Activated CD4-positive, alpha-beta T cell treated with anti-CD3 and anti-CD28 coated beads, Interleukin-2, amount 50 U/mL, for 24 hours (primary cell): ENCODE measurements at places on chromosomes 6 and 20.

DNA sequence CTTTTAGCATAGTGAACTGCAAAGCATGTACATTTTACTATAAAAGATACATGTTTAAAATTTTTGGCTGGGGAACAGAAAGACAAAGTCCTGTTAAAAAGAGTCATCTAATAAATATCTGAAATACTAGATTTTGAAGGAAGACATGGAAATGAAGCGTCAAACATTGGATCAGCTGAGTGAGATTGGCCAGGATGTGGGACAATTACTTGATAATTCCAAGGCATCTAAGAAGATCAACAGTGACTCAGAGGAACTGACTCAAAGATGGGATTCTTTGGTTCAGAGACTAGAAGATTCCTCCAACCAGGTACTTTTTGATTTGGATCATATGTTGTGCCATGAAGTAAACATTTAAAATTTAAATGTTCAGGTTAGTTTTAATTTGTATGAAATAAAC lies 162.3 kb downstream of the UTRN start:
- no peak for DNase-seq

DNA sequence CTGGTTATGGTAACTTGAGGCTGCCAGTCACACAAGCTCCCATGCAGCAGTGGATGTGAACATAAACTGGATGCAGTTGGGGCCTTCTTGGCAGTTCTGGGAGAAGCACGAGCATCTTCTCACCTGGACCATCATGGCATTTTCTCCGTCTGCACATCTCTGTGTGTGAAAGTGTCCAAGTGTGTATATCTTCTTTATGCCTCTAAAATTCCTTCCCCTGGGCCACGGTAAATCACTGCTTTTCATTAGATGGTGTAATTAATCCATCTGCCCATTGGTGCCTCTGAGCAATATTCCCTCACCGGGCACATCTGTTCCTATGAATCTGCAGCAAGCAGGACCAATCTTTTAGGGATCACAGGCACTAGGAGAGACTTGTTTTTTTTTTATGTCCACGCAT lies 138.0 kb downstream of the MAP3K7 start:
- no peak for DNase-seq

DNA sequence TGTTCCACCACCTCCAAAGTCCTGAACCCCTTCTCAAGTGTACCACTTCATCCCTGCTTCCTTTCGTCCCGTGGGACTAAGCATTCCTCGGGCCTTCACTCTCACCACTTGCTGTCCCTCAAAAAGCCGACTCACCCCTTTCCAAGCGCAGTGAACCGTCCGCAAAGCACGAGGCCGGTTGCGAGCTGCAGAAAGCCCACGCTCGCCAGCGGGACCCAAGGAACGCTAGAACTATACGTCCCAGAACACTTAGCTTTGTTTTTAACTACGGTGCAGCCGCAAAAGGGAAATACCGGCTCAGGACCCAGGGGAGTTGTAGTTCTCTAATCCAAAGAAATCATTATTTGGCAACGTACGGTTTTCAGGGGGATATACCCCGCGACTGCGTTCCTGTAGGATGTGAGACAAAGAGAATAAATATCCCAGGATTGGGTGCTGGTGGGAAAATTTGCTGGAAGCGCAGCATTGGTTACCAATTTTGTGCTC lies 416 bp upstream of the POLR1H start:
- DNase-seq: no peak

- DNase-seq: no peak
Measured at GRCh38 chr6:57432157-57432556, 114.7 kb downstream of the PRIM2 start.

- no peak for DNase-seq
Measured at GRCh38 chr6:143803769-143804568, 39.2 kb upstream of the LTV1 start.

DNA sequence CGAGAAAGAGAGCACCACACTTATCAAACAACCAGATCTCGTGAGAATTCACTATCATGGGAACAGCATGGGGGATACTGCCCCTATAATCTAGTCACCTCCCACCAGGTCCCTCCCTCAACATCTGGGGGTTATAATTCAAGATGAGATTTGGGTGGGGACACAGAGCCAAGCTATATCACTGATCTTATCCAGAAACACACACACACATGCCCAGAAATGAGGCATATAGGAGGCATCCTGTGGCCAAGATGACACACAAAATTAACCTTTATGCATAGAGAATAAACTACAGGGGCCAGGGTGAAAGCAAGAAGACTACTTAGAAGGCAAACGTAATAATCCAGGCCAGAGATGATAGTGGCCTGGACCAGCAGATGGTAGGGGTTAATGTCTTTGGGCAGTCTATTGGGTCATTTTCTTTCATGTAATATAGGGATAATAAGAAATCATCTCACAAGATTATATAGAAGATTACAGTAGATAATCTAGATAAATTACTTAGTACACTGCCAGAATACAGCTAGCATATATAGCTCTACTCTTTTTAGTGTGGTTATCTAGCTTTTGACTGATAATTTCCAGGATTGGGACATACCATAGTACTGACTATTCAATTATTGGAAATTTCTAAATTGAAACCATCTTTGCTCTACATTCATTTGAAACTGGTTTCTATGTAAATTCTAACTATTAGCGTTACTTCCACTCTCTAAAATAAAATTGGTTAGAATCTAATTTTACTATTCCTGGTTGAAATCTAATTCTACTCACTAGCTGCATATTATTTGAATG lies 20.0 kb downstream of the RNF144B start:
- DNase-seq: no peak

GRCh38 chr20:50192364-50193198 lies 2.0 kb downstream of the CEBPB start:
- no peak for DNase-seq

DNA sequence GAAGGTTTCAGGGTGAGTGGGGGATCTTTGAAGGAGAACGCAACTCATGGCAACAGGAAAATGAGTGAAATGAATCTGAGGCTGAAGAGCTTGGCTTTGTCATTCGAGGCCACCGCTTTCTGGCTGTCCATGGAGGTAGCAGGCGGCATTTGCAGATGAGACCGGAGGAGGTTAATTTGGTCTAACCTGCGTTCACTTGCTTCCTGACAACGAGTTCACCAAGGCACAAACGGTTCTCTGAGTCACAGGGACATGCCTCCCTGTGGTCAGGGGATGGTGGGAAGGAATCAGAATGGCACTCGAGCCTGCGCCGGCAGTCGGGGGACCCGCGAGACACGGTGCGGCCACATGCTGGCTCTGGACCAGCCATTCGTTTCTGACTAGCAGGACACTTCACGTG lies 75.0 kb downstream of the IRF4 start:
- no peak for DNase-seq

DNA sequence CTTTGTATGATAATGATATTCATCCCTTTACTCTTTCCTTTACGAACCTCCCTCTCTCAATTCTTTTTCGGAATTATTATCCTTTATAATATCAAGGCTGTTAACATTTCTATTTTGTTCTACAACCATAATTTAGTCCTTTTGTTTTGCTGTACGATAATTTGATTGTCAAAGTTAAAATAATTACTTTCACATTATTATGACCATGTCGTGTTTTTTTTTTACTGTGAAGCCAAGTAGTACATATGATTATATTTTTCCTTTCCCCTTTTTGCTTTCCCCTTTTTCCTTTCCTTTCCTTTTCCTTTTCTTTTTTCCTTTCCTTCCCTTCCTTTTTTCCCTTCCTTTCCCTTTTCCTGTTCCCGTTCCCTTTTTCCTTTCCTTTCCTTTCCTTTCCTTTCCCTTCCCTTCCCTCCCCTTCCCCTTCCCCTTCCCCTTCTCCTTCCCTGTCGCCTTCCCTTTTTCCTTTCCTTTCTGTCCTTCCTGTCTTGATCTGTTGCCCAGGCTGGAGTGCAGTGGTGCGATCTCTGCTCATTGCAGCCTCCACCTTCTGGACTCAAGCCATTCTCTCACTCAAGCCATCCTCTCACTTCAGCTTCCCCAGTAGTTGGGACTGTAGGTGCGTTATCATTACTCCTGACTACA lies 19.5 kb downstream of the CD2AP start:
- DNase-seq: no peak

DNA sequence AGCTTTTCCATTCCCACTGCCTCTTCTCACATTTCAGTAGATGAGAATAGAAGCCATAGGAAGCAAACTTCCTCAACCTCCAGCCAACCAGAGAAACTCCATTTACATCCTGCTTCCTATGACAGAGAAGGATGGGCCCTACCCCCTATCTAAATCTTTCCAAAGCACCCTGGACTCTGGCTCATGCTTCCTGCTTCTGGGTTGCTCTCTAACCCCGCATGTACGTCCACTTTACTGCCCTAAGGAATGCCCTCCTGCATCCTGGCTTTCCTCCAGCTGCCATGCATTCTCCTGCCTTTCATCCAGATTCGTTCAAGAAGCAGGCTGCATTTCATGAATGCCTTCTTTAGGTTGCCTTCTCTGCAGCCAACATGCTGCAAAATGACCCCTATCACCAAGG lies 91.9 kb downstream of the FAM217A start:
- DNase-seq: no peak

DNA sequence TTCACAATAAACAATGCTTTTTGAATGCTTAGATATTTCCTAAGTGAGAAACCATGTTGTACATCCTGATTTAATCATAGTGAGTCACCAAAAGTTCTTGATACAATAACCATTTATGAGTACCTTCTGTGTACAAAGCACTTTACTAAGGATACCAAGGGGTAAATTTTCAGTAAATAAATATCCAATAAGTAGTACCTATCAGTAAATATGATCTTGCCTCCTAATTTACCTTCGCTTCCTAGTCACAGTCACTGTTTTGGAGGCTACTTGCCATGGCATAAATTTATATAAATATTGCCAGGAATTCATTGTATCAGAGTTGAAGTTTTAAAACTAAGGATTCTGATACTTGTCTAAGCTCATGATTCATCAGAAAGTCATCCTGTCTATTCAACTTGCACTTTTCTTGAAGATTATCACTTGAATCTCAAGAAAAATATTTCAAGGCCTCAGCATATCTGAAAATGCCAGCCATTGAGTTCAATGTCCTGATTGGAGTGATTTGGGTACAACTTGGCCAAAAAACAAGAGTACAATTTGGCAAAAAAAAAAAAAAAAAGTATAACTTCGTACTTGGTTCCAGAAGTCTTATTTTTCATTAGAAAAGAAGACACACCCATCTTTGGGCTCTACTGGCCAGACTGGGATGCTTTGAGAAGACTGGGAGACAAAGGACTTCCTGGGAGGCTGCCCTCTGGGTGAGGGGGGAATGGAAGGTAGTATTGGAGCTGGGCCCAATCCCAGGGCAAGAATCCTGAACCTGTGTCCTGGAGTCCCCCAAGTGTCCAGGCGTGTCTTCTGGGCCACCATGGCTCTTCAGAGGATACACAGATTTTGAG lies 32.8 kb downstream of the RAB22A start:
- DNase-seq: no peak

- DNase-seq: no peak
Measured at GRCh38 chr20:63830841-63831588, at the start of gene ZBTB46. Gene ZBTB46 (minus strand): TSS chr20:63831264. CDS start chr20:63790757, 40,507 bp downstream.

- no peak for DNase-seq
Measured at GRCh38 chr6:133995296-133995695, 42.3 kb downstream of the TBPL1 start.

DNA sequence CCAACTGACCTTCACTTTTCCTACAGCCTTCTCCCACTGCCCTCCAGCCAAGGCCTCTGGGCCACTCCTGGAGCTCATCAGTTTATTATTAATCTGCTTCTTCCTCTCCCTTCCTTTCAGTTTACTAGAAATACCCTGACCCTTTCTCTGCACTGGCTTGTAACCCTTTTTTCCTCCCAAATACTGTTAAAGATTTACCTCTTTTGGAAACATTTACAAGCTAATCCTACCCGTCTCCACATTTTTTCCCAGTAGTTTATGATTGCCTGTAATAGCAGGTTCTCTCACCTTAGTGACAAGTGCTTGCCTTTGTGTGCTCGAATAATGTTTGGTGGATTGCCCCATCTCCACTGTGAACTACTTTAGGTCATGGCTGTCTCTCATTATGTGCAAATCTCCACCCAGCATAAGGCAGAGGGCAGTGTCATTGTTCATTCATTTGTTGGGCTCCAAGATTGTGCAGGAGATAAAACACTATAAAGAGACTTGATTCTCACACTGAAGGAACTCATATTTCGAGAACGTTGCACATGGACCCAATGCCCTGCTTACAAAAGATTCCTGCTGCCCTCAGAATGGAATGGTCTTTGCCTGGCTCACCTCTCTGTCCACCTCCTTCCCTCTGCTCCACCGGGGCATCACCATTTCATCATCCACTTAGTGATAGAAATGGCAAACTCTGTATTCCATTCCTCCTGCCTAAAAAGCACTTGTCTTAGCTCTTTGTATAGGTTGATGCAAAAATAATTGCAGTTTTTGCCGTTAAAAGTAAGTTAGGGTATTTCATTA lies 491.1 kb downstream of the UTRN start:
- DNase-seq: no peak

GRCh38 chr20:40811004-40811403 lies 122.0 kb upstream of the MAFB start:
- no peak for DNase-seq

GRCh38 chr20:2692036-2692885 lies at the start of gene EBF4:
Gene EBF4 (plus strand): TSS chr20:2692780. CDS start chr20:2693646, 866 bp downstream.
- DNase-seq: no peak

DNA sequence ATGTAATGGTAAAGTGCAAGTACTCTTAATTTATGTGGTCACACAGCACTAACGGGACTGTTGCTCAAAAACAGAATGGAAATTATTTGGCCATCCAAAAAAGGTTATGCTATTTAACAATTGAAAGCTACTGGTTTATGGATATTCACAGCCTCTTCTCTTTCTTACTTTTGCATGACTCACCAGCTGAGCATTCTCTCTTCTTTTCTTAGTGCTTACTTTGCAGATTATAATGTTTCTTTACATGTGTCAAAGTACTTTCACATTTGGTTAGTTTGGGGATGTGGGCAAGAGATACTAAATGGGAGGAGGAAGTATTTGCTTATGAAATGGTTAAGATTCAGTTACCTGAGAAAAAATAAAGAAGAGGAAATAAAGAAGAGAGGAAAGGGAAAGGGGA lies 610.5 kb downstream of the HTR1B start:
- DNase-seq: no peak

- DNase-seq: no peak
Measured at GRCh38 chr6:29943053-29943966, 978 bp downstream of the HLA-A start.

- DNase-seq: no peak
Measured at GRCh38 chr6:44038543-44039065, 88.6 kb downstream of the MRPL14 start.

DNA sequence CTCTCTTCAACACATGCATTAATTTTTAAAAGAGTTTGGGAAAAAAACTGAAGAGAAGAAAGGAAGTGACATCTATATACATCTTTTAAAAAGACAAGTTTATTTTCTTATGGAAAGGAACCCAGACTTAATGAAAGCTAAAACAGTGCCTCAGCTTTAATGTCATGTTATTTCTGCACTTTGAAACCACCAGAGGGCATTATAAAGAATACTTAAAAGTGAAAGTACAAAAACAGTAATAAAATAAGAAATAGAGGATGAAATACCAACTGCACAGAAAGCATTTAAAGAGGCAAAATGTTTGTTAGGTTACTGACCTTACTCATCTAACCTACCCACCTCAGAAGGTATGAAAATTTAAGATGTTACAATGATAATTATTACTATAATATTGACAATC lies 98.8 kb downstream of the HUS1B start:
- no peak for DNase-seq
